Activated naive CD8-positive, alpha-beta T cell treated with anti-CD3 and anti-CD28 coated beads, Interleukin-2, amount 10 ng/mL, durations not matched to agents 7 days and 5 days (primary cell): ENCODE measurements at places on chromosomes 5 and 9. TPM values are rescaled to one million over a fixed set of nuclear protein-coding genes. Genes with fewer than 3 reads are reported as not detected.

The PHPT1 gene
- 89.0 TPM for total RNA-seq

The ADAMTSL1 gene
- total RNA-seq, result not detected

The LCN12 gene
- 1.1 TPM for total RNA-seq

The ATP10B gene
- not detected for total RNA-seq

The DEPDC1B gene
- total RNA-seq, result 30.0 TPM

The ENHO gene
- total RNA-seq, result not detected

The CER1 gene
- not detected for total RNA-seq

DNA sequence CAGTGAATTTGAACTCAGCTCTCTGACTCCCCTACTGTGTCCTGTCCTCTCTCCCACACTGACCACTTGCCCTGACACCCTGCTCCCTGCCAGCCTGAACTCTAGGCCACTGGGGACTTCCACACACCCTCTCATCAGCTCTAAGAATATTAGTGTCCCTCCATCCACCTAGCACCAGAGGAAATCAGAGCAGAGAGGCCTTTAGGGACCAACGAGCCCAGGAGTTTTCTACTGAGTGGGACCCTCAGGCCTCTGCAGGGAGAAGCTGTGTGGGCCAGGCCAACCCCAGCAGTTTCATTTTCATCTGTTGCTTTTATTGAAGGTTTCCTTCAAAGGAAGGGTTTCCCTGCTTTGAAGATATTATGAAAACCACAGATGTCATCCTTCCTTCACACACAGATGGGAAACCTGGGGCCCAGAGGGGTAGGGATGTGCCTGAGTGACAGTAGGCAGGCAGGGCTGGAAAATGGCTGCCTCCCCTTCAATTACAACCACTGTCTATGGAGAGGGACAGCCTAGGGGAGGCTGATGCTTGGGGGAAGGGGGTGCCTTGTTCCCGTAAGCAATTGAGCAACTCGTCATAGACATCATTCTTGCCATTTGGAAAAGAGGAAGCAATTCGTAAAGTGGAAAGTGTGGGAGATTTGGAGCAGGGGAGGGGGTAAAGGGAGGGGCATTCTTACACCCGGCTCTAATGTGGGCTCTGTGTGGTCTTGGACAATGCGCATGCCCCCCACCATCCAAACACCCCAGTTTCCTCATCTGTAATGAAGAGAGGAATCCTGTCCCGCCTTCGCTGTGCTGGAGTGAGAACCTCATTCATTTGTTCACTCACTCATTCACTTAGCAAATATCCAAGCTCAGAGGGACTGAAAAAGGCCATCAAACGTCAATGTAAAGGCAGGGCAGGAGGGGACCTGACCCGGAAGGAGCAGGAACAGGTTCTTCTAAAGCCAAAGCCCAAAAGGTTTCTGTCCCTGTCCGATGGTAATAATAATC is 3.9 kb downstream of the GLIPR2 start:
- no peak for DNase-seq

GRCh38 chr9:69822116-69822750 is 1.6 kb downstream of the CFAP95 start:
- no peak for DNase-seq

DNA sequence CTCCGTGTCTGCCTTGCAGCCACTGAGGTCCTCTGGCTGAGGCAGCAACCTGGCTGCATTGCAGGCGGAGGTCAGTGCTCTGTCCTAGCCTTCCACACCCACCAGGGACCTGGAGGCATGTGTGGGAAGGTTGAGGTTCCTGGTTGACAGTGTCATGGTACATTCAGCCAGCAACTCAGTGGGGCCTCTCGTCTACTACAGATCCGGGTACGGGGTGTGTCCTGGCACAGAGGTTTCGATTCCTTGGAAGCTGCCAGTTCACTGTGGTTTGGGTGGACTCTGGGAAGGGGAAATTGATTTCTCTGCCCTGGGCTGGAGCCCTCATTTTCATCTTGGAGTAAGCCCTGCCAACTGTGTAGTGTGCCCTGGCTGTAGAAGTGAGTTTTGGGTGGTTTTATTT is 45.1 kb downstream of the PDE8B start:
- DNase-seq, result no peak

DNA sequence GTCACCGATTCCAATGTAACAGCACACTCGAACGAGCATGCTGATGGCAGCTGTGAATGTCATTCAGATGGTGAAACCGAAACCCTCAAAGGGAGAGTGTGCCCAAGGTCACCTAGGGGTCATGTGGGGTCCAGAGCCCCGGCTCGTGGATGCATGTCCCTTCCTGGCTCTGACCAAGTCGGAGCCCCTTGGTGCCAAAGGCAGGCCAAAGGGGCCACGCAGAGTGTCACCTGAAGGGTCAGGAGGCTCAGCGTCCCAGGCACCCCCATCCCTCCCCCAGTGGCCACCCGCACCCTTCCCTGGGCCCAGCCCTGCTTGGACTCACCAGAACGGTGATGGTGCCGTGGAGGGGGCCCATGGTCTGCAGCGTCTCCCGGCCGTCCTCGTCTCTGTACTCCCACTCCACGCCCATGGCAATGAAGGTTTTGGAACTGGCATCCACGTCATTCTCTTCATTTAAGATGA is 69.5 kb downstream of the ZNF354C start:
- DNase-seq, result no peak

DNA sequence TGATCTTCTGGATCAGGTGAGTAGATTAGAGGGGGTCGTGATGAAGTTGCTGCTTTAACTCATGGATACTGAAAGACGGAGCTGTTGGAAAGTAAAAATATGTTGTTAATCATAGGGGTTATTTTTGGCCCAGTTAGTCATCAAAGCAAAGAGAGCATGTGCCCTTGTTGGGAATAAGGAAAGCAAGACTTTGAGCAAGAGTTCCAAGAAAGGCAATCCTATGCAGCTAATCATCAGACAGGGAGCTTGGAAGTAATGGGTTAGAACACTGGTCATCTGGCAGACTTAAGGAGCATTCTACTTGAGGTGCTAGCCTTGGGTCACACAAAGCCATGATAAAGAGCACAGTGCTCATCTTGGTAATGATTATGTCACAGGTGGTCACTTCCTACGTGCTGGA is 18.3 kb downstream of the ASPN start:
- DNase-seq, result no peak

- DNase-seq, result no peak
These were observed 27.3 kb upstream of the IL17B start for GRCh38 chr5:149406203-149406978.

- DNase-seq, result no peak
These were observed 213.4 kb downstream of the PALM2AKAP2 start for GRCh38 chr9:109993250-109993978.

- no peak for DNase-seq
These were observed 28.4 kb downstream of the SH3GLB2 start for GRCh38 chr9:128999581-129000206.

DNA sequence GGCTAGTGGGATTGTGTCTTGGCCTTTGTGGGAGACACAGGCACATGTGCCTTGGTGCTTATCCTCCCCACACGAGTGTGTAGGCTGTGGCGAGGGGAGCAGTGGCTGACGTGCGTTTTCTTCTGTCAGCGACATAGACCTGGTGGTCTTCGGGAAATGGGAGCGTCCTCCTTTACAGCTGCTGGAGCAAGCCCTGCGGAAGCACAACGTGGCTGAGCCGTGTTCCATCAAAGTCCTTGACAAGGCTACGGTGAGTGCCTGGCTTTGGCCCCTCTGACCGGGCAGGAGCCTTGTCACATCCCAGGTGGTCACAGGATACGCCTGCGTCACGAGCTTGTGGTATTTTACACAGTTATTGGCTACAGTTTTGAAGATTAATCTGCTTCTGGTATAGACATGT is 26.4 kb downstream of the TENT4A start:
- no peak for DNase-seq

GRCh38 chr5:176611435-176611834 is 1.5 kb upstream of the GPRIN1 start:
- peak; percentile 71 for DNase-seq

DNA sequence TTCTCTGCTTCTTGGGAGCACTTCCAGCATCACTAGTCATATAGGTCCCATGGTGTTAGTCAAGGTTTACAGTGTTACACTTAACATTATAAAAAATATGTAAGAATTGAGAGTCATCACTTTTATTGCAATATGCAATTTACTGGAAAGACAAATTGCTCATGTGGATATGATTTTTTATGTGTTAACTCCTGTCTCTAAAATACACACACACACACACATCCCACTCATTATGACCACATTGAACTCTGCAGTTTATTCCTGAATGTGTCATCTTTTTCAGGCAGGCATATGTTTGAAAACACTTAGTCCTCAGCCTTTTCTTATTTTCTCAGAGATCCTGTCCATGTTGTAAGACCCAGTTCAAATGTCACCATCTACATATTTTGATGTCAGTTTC is 148.5 kb upstream of the MRPS30 start:
- no peak for DNase-seq

- DNase-seq, result no peak
These were observed 81.8 kb upstream of the NEURL1B start for GRCh38 chr5:172559004-172559932.

GRCh38 chr9:122857815-122858214 is 29.4 kb upstream of the PDCL start:
- no peak for DNase-seq

GRCh38 chr9:13642646-13643045 is 363.2 kb upstream of the MPDZ start:
- no peak for DNase-seq
